Activated T-cell treated with anti-CD3 and anti-CD28 coated beads for 48 hours (primary cell): ENCODE measurements at places on chromosomes 2 and 18.

DNA sequence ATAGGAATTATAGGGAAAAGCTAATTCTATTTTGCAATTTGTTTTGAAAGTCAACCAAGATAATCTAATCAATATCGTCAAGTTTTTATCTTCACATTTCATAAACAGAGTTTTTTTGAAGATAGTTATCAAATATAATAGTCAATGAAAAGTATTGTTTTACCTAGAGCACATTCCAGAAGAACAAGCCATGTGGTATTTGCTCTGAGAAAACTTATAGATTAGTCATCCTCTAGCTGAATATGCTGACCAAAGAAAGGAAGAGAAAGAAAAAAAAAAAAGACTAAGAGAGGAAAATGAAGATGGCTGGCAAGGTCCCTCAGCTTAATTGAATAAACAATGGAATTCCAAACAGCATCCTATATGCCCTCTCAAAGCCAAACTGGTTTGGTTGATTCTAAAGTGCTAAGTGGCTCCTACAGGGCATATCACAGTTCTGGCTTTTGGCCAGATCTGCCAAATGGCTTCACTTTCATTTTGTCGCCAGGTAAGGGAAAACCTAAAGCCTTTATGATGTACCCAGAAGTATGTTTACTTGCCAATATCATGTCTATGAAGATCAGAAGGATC, 132.6 kb downstream of the VWC2L start:
- DNase-seq: no peak

- DNase-seq: no peak
Observed at GRCh38 chr2:75047992-75048625, 89.7 kb downstream of the POLE4 start.

DNA sequence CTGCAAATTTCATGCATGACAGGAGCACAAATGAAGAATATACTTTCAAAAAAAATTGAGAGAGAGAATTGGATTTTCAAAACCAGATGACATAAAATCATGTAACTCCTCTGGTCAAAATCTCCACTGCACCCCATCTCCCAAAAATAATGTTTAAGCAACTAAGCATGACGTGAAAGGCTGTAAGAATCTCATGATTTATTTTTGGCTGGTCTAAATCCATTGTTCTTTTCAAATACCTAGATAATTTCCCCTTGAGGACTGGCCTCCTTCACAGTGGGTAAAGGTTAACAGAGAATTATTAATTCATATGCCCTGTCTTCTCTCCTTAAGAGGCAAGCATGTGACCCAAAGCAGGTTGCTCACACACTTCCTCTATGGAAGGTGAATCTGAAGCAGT, 101.5 kb upstream of the CCDC195 start:
- no peak for DNase-seq

GRCh38 chr18:22233266-22233665, 63.9 kb downstream of the GATA6 start:
- no peak for DNase-seq

DNA sequence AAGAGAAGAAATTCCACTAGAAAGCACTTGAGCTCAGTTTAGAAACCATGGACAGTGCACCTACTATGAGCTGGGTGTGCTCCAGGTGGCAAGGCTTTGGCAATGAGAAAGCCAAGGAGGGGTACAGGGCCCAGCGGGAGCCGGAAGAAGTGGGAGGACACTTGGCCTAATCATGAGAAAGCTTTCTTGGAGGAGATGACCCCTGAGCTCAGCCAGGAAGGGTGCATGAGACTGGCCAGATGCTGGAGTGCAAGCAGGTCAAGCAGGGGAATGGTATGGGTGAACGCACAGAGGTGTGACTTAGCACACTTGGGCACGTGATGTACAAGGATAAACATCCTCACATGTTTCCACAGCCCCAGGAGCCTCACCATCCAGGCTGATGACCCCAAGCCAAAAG, 97.2 kb upstream of the GLI2 start:
- no peak for DNase-seq

- no peak for DNase-seq
Observed at GRCh38 chr2:128405467-128405900, 86.8 kb upstream of the HS6ST1 start.

DNA sequence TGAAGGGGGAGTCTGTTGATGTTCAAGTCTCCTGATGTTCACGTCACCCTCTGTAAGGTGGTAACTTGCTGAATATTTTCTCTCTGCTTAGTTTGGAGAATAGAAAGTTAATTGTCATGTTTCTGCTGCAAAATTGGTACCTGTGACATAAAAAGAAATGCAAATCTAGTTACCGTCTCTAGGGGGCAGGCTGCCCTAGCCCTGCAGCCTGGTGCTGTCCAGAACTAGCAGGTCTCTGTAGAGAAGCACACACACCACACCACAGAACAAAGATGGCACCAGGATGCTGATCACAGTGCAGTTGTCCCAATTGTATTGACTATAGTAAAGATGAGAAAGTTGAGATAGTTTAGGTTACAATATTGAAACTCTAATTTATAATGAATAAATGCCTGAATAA, 47.0 kb downstream of the SLC9A4 start:
- DNase-seq: peak; percentile 4

DNA sequence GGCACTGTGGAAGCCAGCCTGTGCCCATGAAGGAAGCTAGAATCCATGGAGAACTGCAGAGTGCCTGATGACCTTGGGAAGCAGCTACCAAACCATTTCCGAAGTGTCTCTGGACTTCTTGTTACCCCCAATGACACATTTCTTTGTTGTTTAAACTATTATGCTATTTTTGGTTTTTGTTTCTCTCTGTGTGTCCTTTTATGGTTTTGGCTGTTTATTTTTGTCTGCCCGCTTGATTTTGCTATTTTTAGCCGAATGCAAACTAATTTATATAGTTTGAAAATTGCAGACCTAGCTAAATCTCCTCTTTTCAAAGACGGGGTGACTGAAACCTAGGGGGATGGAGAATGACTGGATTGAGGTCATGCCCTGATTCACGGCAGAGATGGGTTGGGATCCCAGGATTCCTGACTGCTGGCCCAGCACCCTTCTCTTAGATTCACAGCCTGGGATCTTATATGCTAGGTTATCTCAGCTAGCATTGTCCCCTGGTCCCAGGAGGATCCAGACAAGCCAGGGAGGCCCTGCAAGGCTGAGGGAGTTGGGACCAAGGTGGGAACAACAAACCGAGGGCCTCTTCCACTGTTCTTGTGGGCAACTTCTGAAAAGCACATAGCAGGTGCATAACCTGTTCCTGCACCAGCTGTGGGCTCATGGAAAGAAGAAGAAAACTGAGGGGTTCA, 116.3 kb upstream of the HAAO start:
- no peak for DNase-seq

- DNase-seq: no peak
Observed at GRCh38 chr18:54872681-54873080, 44.4 kb downstream of the RAB27B start.

DNA sequence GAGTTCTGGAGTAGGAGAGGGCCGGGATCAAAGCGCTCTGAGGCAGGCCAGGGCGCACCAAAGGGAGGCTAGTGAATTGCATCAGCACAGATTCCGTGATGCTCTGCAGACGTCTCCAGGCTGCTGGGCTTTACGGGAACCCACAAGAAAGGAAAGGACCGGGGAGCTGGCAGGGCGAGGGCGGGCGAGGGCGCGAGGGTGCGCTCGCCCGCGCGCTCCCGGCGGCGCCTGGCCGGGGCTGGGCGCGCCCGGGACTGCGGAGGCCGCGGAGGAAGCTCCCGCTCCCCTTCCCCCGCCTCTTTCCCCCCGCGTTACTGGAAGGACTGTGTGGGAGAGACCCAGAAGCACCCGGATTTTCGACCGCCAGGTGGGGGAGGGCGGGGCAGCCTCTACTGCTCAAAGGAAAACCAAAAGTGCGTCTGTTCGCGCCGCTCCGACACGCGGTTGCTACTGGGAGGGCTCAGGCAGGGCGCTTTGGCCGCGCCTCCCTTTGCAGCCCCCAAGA, 2.4 kb upstream of the FOSL2 start:
- peak; percentile 93 for DNase-seq

GRCh38 chr2:156565066-156565710, 129.0 kb downstream of the GPD2 start:
- DNase-seq: no peak

DNA sequence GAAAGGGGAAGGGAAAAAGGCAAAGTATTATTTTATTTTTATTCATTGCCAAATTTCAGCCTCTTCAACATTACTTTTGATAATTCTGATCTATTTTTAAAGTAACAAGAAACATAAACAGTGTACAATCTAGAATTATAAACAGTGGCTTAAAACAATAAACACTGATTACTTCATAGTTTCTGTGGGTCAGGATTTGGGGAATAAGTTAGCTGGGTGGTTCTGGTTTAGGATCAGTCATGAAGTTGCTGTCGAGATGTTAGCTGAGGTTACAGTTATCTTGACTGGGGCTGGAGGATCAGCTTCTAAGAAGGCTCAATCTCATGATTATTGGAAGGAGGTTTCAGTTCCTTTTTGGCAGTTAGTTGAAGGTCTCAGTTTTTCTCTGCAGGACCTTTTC, 109.2 kb downstream of the SCN2A start:
- no peak for DNase-seq

- no peak for DNase-seq
Observed at GRCh38 chr2:175169191-175169590, 1.2 kb upstream of the ATF2 start.

DNA sequence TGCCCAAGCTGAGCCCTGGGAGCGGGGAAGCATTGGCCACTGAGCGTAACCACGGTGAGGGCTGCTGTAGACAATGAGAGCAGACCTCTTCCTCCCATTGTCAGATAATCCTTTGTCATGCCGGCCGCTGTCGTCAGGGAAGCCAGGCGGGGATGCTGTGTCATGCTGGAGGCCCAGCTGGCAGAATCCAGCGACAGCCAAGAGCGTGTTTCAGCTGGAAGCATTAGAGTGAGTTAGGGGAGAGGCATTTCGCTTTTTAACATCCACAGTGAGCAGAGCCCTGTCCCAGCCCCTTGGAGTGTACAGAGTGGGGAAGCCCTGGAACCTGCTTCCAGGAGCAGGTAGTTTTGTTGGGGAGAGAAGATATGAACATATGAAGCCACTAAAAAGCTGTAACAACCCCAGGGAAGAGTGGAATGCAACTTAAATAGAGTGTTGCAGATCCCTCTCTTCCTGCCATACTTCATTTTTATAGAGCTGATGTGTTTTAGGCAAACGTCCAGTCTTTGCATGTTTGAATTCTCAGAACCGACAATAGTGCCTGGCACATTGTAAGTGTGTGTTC, 7.0 kb downstream of the CTIF start:
- no peak for DNase-seq

GRCh38 chr18:32238635-32239268, 48.9 kb downstream of the MEP1B start:
- no peak for DNase-seq

GRCh38 chr2:66957677-66958076, 439.5 kb upstream of the ETAA1 start:
- DNase-seq: no peak

- no peak for DNase-seq
Observed at GRCh38 chr2:239251971-239252370, 148.8 kb downstream of the HDAC4 start.

GRCh38 chr18:46412916-46413315, 244.1 kb downstream of the LOXHD1 start:
- DNase-seq: no peak

- DNase-seq: no peak
Observed at GRCh38 chr2:127665267-127665893, 9.9 kb downstream of the LIMS2 start.

- no peak for DNase-seq
Observed at GRCh38 chr18:79917169-79917852, 34.1 kb downstream of the SLC66A2 start.

DNA sequence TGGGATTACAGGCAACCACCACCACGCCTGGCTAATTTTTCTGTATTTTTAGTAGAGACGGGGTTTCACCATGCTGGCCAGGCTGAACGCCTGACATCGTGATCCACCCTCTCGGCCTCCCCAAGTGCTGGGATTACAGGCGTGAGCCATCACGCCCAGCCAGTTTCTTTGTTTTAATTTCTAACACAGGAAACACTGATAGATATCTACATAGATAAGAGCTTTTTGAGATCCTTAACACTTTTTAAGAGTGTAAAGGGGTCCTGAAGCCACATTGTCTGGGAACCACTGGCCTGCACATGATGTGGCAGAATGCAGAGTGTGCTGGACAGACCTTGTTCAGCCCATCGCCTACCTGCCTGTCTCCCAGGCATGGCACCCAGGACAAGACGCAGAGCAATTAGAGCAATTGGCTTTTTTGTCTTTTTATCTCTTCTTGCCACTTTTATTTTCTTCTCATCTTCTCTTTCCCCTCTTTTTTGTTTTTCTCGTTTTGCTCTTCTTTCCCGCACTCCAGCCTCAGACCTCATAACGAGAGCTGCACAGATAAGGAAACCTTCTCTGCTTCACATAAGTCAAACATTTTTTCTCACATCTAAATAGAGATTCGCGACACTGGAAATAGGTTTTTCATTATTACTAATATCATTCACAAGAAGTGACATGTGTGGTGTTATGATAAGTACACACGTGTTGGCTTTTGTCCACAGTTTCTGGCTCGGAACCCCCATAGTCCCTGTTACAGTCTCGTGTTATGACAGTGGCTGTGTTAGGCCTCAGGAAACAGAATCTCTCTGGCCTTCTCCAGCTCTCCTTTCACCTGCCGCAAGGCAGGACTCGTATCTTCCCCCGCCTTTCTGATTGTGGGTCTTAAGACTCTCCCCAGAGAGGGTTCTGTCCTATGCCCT, 25.2 kb upstream of the GPR55 start:
- no peak for DNase-seq

GRCh38 chr2:207633686-207634085, 8.5 kb upstream of the METTL21A start:
- DNase-seq: no peak

DNA sequence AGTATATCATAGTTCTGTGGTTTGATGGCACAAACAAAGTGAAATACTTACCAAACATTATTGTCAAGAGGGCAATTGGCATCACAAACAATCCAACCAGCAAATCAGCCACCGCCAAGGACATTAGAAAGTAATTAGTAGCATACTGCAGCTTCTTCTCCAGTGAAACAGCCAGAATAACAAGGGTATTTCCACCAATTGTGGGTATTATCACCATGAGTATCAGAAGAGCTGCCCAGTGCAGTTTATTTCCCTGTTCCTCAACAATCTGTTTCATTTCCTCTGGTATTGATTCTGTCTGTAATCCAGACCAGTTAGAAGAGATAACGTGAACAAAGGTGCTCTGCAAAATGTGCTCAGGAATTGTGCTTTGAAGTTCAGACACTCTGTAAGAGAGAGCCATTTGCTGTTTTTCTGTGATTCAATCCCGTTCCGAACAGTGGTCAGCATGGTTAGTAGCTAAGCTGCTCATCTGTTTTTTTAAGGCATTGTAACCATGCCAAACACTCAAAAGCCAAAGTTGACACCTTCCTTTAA, 1.4 kb downstream of the HTR2B start:
- no peak for DNase-seq

- DNase-seq: no peak
Observed at GRCh38 chr18:3350566-3351527, 88.9 kb downstream of the MYL12B start.
